ENCODE measurements at places on chromosomes 2 and 18.

DNA sequence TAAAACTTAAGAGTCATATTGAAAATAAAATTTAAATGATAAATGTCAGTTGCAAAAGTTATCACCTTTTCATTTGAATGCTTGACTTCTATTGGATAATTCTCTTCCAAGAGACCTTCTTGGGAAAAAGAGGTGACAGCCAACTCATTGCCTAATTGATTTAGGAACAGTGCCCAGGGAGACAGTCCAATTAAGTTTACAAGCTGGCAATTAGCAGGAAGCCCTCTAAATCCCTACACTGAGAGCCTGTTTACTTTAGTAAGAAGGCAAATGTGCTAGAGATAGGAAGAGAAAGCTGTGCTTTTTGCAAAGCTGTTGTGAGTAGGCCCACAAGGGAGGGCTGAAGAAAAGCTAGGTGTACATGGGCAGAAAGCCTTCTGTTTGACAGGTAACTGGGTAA lies 189.1 kb downstream of the WDPCP start:
- DNase-seq, result no peak

- no peak for DNase-seq
Measured at GRCh38 chr18:46406539-46406932, 250.5 kb downstream of the LOXHD1 start.

DNA sequence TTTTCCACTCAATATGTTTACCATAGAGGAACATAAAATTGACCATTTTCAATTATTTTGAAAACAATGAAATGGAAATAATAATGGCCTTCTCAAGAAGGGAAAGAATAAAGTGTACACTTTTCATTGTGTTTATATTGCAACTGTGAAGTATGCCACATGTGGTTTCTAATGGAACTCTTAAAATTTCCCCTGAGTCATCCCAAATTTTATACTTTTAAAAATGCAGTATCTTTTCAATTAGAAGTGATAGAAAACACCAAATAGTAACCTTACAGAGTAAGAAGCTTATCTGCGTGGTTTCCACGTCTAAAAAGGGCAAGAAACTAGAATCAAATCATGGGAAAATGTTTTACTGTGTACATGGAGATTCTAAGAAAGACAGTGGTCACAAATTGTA lies 70.0 kb downstream of the SCG2 start:
- DNase-seq, result no peak

DNA sequence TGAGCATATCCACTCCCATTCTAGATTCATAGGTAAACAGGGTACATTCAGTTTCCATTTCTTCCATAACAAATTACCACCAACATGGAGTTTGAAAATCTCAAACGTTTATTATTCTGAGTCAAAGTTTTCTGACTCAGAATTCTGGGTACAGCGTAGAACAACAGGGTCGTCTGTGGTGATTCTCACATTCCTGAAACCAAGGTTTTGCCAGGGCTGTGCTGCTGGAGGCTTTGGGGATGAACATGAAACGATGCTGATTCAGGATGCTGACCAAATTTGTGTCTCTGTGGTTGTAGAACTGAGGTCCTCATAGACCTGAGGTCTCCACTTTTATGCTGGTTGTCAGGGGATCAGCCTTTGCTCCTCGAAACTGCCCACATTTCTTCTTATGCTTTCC lies 255.7 kb downstream of the DSEL start:
- DNase-seq, result no peak

- no peak for DNase-seq
Measured at GRCh38 chr2:18117592-18117991, 239.1 kb downstream of the KCNS3 start.

DNA sequence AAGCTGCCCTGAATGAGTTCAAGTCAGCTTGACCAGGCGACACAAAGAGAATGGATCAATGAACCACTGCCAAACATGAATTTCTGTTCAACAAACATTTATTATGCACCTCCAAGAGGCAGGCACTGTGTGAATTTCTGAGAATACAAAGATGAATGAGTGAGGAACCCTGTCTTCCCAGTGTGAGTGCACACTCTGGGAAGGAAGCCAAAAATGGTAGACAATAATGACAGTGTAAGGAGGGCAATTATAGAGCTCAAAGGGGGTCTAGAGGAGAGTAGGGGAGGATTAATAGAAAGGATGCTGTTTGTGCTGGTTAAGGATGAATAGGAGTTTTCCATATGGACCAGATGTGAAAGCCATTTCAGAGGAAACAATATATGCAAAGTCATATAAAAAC lies 213.4 kb downstream of the DCC start:
- DNase-seq, result no peak

All from activated T-cell treated with anti-CD3 and anti-CD28 coated beads, Interleukin-2, amount 50 U/mL, for 48 hours (primary cell).